ENCODE measurements at places on chromosomes 11 and 22.

- no peak for DNase-seq
Observed at GRCh38 chr11:118838905-118839553, 44.7 kb upstream of the CXCR5 start.

- no peak for DNase-seq
Observed at GRCh38 chr22:32691101-32691500, 110.4 kb upstream of the TIMP3 start.

DNA sequence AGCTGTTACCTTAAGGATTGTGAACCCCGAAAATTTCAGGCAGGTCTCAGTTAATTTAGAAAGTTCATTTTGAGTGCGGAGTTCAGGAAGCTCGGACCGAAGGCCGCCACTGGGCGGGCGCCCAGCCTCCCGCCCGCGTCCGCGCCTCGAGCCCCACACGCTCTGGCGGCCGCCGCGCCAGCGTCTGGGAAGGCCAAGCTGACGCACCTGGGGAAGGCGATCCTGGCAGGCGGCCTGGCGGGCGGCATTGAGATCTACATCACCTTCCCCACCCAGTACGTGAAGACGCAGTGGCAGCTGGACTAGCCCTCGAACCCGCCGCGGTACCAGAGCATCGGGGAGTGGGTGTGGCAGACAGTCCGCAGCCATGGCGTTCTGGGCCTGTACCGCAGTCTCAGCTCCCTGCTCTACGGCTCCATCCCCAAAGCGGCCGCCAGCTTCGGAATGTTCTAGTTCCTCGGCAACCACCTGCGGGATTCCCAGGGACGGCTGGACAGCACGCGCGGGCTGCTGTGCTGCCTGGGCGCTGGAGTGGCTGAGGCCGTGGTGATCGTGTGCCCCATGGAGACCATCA lies 79.5 kb downstream of the CCDC83 start:
- DNase-seq: no peak

DNA sequence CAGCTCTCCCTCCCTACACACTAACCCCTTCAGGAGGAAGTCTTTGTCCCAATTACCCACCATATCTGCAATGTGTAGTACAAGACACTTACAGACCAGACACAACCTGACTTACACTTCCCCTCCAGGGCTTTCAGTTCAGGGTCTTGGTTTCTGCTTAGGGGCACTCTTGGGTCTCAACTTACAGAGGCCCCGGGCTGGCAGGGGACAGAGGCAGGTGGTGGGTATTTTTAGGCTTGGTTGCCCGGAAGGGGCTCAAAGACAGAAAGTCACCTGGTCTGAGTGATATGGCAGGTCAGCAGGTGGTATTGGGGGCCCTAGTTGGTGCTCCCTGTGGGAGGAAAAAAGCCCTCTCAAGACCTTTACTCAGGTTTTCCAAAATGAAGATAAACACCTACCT lies 3.4 kb upstream of the TMEM184B start:
- no peak for DNase-seq

DNA sequence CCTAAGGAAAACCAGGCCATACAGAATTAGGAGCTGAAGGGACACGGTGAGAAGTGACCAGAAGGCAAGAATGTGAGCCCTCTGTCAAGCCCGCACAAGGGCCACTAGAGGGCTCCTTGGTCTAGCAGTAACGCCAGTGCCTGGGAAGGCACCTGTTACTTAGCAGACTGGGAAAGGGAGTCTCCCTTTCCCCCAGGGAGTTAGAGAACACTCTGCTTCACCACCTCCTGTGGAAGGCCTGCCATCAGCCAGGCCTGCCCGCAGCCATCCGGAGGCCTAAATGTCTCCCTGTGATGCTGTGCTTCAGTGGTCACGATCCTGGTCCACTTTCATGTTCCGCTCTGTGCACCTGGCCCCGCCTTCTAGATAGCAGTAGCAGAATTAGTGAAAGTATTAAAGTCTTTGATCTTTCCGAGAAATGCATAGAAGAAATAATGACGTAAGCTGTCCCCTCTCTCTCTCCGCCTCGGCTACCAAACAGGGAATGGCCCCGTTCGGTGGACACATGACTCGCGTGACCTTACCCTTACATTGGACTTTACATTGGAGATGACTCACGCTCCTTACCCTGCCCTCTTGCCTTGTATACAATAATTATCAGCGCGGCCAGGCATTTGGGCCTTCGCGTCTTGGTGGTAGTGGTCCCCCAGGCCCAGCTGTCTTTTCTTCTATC lies 10.7 kb upstream of the GSTP1 start:
- DNase-seq: no peak

DNA sequence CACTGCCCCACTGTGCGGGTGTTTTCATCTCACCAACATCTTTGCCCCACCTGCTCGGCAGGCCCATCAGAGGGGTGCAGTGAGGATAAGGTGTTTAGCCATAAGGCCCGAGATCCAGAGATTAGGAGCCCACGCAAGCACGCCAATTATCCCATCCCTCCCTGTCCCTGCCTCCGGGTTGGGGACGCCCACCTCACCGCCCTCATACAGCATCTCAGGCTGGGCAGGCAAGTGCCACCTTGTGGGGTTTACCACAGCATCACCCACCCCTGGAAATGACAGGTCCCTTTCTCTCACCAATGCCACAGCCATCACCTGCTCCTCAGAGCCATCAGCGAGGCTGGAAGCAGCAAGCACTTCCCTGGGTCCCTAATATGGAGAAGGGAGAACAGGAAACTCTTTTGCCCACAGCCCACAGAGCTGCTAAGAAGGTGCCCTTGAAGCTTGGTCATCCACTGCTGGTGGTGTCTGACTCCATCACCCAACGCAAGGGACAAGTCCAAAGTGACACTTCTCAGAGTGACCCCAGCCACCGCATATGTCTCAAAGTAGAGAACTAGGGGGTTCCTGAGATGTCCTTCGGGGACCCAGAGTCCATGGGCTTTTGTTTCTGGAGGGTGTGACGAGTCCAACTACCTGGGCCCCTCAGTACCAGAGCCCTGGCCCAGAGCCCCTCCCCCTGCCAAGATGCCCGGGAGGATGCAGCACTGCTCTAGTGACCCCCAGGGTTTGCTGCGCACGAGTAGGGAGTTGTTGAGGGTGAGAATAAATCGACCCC lies 15.8 kb downstream of the VPS37C start:
- DNase-seq: no peak

DNA sequence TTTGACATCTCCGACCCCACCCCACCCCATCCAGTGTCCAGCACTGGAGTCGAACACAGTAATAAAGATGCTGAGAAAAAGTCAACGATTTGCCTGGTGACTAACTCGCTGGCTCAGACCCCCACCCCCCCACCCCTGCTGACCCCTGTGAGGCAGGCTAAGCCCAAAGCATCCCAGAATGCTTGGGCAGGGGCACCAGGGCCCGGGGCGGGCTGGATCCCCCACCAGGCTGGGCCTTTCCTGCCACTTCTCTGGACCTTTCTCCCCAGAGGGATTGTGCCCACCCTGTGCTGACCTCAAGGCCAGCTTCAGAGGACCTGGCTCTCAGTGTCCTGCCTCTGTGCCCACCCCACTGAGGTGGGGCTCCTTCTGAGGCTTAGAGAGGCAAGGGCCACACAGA lies 1.8 kb downstream of the C11orf86 start:
- DNase-seq: no peak

DNA sequence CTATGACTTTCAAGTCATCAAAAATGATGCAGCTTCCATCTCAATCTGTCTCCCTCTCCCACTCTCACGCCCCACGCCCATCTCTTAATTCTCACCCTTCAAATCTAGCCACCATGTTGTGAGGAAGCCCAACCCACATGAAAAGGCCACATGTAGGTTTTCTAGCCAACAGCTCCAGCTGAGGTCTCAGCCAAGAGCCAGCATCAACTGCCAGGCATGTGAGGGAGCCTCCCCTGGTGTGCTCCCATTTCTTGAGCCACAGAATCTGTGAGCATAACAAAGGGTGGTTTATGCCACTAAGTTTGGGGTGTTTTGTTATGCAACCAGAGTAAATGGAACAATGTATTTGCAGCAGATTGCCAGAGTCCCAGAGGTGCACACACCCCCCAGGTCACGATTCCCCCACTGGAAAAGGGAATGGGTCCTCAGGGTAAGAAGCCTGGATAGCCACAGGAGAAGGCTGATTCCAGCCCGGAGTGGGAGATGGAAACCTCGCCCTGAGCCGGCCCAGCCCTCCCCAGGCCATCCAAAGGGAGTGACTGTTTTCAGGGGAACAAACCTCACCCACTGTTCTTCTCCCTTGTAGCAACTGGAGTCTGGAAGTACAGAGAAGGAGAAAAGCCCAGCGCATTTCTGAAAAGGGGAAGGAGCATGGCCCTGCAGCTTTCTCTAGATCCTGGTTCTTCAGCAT lies 20.0 kb upstream of the LINC01488 start:
- no peak for DNase-seq

DNA sequence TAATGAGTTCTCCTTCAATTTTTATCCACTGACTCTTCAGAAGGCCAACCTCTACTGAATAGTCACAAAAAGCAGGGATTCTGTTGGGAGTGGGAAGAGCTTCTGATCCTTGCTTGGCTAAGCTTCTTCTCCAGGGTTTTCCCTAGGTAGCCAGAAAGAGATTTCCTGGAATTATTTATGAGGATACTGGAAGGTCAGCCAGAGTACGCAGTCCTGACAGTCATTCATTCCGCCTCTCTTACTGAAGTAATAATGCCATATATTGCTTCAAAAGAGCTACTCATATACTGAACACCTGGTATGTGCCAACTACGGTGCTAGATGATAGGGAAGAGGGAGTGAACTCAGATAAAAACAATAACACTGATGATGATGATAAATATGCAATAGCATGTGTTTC lies 116.1 kb downstream of the CCDC34 start:
- no peak for DNase-seq

DNA sequence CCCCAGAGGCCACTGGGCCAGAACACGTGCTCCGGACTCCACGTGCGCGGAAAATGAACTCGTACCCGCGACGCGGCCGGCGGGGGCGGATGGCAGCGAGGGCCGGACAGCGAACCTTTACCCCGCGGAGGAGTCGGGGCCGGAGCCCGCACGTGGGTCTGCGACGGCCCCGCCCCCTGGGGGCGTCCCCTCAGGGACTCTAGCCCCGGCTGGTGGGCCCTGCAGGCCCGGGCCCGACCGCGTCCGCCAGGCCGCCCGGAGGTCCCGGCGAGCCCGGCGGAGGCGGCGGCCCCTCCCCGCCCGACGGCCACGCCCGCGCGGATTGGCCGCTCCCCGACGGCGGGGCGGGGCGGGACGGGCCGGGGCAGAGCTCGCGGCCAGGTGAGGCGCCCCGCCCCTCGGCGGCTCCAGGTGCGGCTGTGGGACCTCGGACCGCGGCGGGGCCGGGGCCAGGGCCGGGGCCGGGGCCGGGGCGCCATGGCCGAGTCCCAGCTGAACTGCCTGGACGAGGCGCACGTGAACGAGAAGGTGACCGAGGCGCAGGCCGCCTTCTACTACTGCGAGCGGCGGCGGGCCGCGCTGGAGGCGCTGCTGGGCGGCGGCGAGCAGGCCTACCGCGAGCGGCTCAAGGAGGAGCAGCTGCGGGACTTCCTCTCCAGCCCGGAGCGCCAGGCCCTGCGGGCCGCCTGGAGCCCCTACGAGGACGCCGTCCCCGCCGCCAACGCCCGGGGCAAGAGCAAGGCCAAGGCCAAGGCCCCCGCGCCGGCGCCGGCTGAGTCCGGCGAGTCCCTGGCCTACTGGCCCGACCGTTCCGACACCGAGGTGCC lies at the start of gene FAM83F:
Gene FAM83F (plus strand): TSS at position 389 of the 827 bp plus-strand sequence. CDS start 89 bp downstream, at position 478.
- DNase-seq: no peak

- DNase-seq: no peak
Observed at GRCh38 chr22:39073981-39074380, 3.1 kb upstream of the APOBEC3G start.

DNA sequence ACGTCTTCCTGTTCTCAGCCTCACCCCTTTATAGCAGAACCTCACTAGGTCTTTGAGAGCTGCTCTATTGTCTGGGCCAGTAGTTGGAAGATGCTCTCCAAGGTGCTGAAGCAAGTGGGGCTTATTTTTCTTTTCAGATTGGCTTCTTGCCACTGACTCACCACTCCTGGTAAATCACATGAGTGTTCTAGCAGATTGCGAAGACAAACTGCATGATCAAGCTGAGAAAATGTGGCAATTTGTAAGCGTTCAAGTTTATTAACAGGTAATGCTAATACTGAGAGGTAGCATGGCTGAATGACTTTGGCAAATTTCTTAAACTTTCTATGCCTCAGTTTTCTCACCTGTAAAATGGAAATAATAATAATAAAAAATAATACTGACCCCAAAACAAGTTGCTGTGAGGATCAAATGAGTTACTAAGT lies 59.2 kb downstream of the CACNG2 start:
- peak; percentile 84 for DNase-seq

- no peak for DNase-seq
Observed at GRCh38 chr11:37881741-37882140, 1283.7 kb upstream of the RAG2 start.

- DNase-seq: no peak
Observed at GRCh38 chr22:30636226-30637077, 871 bp downstream of the SLC35E4 start.

- DNase-seq: no peak
Observed at GRCh38 chr11:118610773-118611432, 3.5 kb downstream of the PHLDB1 start.

DNA sequence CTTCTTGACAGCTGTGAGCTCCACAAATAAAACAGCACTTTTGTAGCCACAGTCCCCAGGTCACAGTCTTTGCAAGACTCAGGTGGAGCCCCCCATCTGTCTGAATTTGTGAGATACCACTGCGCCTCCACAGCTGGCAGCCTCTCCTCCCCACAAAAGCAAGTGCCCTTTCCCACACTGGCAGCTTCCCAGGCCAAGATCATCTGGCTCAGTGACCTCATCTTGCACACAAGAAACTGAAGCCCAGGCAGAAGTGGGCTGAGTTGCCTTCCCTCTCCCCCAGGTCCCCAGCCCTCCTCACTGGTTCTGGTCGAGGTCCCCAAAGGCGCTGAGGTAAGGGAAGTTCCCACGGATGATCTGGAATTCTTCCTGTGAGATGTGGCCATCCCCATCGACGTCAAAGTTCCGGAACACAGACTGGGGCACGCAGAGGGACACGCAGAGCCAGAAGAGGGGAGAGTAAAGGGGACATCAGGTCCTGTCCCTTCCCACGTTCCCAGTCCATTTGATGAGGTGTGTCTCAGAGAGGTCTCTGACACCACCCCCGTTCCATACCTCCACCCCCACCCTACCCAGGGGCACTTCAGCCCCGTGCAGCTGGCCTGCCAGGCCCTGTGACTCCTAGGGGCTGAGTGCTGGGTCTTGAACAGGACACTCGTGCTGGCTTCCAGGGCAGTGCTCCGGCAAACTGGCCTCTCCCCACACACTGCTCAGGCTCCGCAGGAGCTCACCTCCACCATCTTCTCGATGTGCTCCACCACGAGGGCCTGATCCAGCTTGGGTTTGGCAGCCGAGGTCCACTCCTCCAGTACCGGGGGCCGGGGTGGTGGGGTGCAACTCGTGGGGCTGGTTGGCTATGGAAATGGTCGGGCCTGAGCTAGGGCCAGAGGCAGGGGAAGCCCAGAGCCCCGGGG lies 8.9 kb downstream of the RASGRP2 start:
- DNase-seq: no peak

GRCh38 chr11:102955624-102956023 lies at the start of gene MMP13:
MMP13 (minus strand) TSS chr11:102955732; CDS start chr11:102955705, 27 bp downstream.
- no peak for DNase-seq

- no peak for DNase-seq
Observed at GRCh38 chr11:121807051-121807450, 309.0 kb downstream of the BLID start.

All from GM04504 (cell line).